ENCODE measurements at places on chromosomes 5 and 9.

DNA sequence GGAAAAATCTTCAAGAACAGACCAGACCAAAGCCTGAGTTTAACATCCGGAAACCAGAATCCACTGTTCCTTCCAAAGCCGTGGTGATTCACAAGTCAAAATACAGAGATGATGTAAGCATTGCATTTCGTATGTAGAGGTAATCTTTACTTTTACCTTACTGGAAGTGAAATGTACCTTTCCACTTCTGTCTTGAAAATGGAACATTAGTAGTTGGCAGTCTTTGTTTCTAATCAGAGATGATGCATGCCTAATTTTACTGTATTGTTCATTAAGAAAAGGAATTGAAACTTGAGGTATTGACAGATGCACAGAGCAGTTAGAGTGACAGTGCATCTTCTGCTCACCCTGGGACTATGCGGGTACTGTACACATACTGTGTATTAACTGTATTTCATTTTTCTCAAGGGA lies 34.6 kb downstream of the HABP4 start:
- no peak for DNase-seq

DNA sequence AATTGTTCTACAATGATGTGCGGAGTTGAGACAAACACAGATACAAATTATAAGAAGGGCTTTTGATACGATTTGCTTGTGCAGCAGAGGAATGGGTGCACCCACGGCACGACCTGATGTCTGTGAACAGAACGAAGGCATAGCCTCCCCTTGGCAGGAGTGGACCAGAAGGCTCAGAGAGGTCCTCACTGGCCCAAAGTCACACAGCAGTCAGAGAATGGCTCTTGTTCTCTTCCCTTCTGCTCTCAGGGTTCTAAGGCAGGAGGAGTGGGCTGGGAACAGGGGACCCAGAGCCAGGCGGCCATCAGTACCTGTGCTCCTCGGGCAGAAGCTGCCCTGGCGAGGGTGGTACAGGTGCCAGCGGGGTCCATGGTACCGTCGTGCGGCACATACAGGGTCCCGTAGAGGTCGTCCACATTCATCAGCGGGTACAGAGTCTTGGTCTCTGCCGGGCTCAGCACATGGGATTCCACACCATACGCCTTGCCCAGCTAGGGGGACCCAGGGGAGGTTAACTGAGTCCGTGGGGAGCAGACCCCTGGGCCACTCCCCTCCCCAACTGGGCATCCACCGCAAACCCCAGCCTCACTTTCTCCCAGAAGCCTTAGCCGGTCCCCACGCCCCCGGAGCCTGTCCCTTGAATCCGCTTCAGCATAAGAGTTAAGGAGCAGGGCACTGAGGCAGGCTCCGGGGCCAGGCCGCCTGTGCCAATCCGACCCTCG lies 7.0 kb downstream of the SARDH start:
- peak; percentile 56 for DNase-seq

DNA sequence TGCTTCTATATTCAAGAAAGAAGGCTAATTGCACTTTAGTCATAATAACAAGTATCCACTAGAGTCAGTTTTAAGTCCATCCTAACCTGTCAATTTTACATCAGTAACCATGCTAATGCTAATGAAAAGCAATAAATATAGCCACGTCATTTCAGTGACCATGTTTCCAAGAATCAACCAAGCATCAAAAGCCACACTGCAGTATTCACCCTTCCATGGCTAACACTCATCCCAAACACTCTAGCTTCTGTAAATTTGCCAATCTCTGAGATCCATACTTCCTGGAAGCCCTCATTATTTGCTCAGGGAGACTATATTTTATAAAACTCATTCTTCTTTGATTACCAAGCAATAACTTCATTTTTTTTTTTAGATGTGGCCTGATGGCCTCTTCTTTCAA lies 712.0 kb downstream of the CETN3 start:
- no peak for DNase-seq

DNA sequence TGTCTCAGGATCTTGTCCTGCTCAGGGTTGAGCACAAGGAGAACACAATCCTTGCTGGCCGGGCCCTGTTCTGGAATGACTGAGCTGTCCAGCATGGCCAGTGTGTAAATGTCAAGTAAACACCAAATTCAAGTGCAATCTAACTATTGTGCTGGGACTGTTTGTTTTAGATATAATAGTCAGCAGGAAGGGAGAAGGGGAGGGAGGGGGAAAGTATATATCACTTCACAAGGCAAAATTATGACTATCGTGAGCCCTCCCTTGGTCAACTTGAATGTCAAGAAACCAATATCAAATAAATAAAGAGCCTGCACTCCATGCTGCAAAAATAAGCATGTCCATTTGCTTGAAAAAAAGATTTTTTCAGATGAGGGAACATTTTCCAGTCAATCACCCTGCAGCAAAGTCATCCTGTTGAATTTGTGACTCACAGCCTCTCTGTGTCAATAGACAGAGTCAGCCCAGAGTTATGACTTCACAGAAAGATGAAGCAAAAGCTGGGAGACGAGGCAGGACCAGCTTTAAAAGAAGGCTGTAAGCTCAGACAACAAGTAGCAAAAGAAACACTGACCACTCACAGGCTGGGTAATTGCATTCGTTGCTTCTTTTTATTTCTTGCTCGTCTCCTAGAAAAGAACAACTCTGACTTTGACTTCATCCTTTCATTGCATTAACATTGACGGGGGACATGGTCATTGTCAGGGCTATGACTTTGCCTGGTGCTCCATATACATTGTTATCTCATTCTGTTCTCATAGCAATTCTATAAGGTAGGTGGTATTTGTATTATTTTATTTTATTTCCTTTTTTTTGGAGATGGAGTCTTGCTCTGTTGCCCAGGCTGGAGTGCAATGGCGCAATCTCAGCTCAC lies 15.3 kb upstream of the KLF4 start:
- DNase-seq, result no peak

DNA sequence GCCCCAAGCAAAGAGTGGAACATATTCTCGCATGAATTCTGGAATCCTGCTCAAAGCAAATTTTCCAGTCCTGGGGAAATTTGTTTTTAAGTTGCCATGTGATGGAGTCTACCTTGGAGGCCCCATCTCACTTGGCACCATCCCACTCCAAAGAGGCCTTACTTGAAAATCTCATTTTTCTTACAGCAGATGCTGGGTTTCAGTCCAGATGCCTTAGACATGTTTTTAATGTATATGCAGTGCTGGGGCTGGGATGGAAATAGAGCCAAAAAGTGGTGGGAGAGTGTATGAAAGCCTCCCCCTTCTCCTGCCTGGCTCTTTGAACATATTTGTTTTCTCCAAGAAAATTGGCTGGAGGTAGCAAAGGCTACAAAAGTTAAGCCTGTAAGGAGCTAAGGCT lies 493.7 kb downstream of the ENC1 start:
- DNase-seq, result no peak

DNA sequence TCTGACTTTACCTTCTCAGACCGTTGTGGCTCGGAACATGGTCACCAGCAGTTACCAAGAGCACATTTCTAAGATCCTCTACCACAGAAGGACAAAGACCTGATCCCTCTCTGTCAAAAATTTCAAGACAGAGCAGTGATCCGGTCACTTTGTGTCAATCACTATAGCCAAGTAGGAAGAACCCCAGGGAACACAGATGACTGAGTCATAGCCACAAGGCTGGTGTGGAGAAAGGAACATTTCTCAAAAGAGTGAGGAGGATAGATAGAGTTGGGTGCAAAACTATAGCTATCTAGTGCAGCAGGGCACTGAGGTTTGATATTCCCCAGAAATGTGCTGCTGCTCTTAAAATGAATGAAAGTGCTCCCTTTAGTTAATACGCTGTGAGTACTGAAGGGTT lies 130.7 kb upstream of the SMIM23 start:
- no peak for DNase-seq

DNA sequence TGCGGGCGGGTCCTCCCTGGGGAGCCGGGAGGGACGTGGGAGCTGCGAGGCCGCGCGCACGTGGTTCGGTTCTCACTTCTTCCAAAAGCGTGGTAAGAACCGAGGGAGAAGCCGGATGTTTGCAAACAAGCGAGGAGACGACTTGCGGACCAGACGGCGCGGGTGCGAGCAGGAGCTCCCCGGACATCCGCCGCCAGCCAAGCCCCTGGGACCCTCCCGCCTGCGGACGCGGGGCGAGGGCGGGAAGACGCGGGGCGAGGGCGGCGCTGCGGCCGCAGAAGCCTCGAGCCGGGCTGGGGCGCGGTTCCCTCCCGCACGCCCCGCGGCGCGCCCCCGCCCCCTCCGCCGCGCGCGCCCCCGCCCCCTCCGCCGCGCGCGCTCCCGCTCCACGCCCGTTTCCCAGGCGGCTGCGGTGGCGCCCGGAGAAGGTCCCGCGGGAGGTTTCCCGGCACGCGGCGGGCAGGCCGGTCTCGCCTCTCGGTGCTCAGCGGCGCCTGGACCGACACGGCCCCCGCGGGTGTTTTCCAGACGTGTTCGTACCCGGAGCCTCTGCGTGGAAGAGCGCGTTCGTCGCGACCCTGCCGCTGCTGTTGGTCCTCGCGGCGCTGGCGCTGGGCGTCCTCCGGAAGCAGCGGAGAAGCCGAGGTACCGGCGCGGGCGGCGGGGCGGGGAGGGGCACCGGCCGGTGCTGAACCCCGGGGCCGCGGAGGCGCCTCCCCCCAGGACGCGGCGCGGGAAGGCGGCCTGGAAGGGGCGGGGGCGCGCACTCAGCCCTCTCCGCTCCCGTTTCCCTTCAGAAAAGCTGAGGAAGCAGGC lies 12.8 kb downstream of the BTNL9 start:
- DNase-seq, result peak; percentile 91
